Kidney (tissue), 22 donors: ENCODE measurements at places on chromosomes 2 and 18.
A peak's percentile ranks its signal among the peaks of the same experiment; 100 is the strongest.

DNA sequence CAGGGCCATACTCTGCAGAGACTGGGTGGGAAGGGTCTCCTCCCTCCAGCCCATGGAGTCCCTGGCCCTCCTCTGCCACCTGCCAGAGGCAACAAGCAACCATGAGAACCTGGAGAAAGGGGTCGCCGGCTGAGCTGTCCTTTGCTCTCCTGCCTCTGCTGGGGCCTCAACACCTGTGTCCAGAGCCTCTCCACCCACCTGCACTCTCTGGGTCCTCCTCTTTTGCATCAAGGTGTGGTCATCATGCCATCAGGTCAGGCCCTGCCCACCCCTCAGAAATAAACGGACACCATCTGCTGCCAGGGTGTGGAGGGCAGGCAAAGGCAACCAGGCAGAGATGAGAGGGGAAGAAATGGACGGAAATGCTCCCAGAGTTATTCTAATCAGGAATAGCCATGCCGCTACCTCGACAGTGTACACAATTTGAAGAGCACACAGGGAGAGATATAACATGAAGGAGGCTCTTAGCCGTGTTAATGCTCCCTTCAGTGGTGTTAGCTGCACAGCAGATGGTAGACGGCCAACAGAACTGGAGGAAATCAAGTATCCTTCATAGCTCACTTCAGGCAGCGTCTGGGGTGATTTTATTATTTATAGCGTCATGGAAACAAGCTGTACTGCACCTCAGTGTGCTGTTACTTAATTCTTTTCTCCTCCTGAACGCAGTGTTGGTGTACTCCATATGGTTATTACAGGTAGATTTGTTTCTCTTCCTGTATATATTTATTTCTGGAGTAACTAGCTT is 247.9 kb downstream of the TSN start:
- H3K4me3 ChIP-seq: no peak overlapping the region
- no peak for DNase-seq
- H3K36me3 ChIP-seq: no peaks in the 10 kb centered on the region
- peaks cover 4% of the 10 kb centered on the region for H3K4me1 ChIP-seq

GRCh38 chr2:19362755-19363473 is 4.5 kb upstream of the OSR1 start:
- peaks cover 34% of the 10 kb centered on the region for H3K27me3 ChIP-seq
- no peak overlapping the region for H3K27ac ChIP-seq
- DNase-seq: peak; percentile 94
- H3K36me3 ChIP-seq: no peaks in the 10 kb centered on the region

DNA sequence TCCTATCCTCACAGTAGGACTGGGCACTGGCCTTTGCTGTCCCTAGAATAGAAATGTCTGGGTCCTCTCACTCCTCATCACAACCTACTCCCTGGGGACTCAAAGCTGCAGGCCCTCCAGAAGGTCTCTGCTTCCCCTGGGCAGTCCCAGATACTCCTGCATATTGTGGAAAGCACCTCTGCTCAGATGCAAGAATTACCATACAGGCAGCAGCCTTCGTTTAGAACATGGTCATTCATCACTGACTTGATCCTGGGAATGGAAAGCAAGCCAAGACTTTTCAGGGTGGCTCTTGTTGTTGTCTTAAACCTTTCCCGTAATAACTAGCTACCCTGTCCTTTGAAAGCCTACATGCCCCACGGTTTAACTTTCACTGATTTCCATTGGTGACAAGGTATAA is 53.1 kb upstream of the NPAS2 start:
- DNase-seq: no peak
- H3K4me1 ChIP-seq: no peaks in the 10 kb centered on the region
- no peaks in the 10 kb centered on the region for H3K27me3 ChIP-seq
- H3K36me3 ChIP-seq: no peaks in the 10 kb centered on the region

GRCh38 chr2:192060161-192060560 is 134.6 kb downstream of the TMEFF2 start:
- no peak overlapping the region for H3K4me3 ChIP-seq
- no peaks in the 10 kb centered on the region for H3K36me3 ChIP-seq
- H3K27ac ChIP-seq: no peak overlapping the region
- H3K27me3 ChIP-seq: no peaks in the 10 kb centered on the region

- no peak overlapping the region for H3K4me3 ChIP-seq
- H3K27ac ChIP-seq: no peak overlapping the region
- no peaks in the 10 kb centered on the region for H3K27me3 ChIP-seq
- H3K36me3 ChIP-seq: no peaks in the 10 kb centered on the region
Measured at GRCh38 chr2:62320657-62321357, 124.9 kb downstream of the B3GNT2 start.

- H3K27ac ChIP-seq: peak overlapping the region; percentile 92
- H3K27me3 ChIP-seq: no peaks in the 10 kb centered on the region
- DNase-seq: peak; percentile 71
Measured at GRCh38 chr18:811182-811891, 705 bp downstream of the YES1 start.

- no peaks in the 10 kb centered on the region for H3K4me1 ChIP-seq
- no peak overlapping the region for H3K27ac ChIP-seq
- no peaks in the 10 kb centered on the region for H3K36me3 ChIP-seq
Measured at GRCh38 chr2:233853883-233854240, 473 bp downstream of the HJURP start.

GRCh38 chr2:60361498-60361897 is 192.0 kb downstream of the BCL11A start:
- H3K36me3 ChIP-seq: no peaks in the 10 kb centered on the region
- no peaks in the 10 kb centered on the region for H3K4me1 ChIP-seq
- no peak overlapping the region for H3K4me3 ChIP-seq
- H3K27ac ChIP-seq: no peak overlapping the region
- DNase-seq: no peak

DNA sequence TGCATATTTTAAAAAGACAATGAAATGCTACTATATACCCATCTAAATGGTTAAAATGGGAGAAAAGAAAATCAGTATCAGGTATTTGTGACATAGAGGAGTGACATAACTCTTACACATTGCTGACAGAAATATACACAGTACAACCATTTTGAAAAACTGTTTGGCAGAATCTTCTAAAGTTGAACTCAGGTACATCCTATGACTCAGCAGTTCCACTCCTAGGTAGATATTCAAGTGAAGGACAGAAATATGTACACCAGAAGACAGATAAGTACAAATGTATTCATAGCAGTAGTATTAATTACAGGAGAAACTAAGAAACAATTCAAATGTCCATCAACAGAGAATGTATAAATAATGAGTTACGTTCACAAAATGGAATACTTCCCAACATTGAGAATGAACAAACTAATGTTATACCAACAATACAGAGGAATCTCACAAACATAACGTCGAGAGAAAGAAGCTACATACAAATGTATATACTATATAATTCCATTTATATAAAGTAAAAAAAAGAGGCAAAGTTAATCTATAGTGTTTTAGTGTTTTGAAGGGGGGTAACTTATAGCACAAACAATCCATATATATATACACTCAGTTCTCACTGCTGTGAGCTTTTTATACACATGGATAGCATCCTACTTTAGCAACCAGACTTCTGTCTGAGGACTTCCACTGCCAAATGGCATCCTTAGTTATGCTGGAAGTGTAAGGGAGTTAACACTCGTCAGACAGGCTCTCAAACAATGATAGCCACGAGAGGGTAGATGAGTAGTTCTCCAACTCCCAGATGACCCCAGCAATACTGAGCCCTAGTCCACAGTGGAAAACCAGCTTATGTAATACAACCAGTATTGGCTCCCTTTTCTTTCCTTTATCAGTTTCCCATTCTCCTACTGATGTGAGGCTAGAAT is 172.5 kb downstream of the NBAS start:
- H3K36me3 ChIP-seq: peaks cover 2% of the 10 kb centered on the region
- H3K27me3 ChIP-seq: no peaks in the 10 kb centered on the region
- H3K4me3 ChIP-seq: no peak overlapping the region
- no peaks in the 10 kb centered on the region for H3K4me1 ChIP-seq

DNA sequence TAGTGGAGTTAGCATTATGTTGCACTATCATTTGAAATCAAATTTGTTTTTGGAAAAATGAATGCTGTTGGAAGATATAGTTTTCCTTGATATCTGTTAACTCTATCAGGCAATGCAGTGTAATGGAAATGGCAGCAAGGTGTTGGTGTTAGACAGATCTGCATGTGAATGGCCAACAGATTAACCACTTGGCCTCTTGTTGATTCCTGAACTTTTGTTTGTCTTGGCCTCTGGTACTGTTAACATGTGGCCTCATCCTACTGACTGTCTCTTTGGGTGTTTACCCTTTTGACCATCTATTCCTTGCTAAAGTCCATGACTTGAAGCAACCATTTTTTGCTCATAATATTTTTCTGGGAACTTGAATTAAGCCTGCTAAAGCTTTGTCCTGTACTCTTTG is 110.2 kb upstream of the CDH2 start:
- H3K36me3 ChIP-seq: no peaks in the 10 kb centered on the region
- H3K27me3 ChIP-seq: no peaks in the 10 kb centered on the region
- no peak overlapping the region for H3K4me3 ChIP-seq

DNA sequence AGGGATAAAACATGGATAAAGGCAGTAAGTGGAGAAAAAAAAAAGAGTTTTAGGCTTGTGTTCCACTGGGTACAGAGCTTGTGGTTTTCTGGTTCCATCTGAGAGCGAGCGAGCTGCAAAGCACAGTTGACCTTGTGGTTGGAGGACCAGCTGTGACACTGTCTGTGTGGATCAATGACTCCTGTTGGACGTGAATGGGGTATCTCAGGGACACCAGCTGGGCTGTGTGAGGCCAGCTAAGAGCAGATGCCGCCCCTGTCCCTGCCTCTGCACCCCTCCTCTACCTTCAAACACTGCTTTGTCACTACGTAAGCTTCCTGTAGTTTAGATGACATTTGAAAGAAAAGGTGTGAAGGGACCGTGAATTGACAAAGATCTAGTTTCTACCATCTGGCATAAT is 67.8 kb downstream of the QPCT start:
- no peaks in the 10 kb centered on the region for H3K36me3 ChIP-seq
- H3K27ac ChIP-seq: no peak overlapping the region
- H3K4me3 ChIP-seq: no peak overlapping the region
- DNase-seq: no peak

- H3K27ac ChIP-seq: no peak overlapping the region
- H3K4me1 ChIP-seq: no peaks in the 10 kb centered on the region
- no peak for DNase-seq
- no peak overlapping the region for H3K4me3 ChIP-seq
- H3K27me3 ChIP-seq: no peaks in the 10 kb centered on the region
Measured at GRCh38 chr2:18153741-18154140, 275.3 kb downstream of the KCNS3 start.

GRCh38 chr2:122927197-122927596 is 1097.9 kb upstream of the CNTNAP5 start:
- H3K4me1 ChIP-seq: no peaks in the 10 kb centered on the region
- H3K4me3 ChIP-seq: no peak overlapping the region
- H3K27ac ChIP-seq: no peak overlapping the region
- DNase-seq: no peak
- no peaks in the 10 kb centered on the region for H3K27me3 ChIP-seq
- H3K36me3 ChIP-seq: no peaks in the 10 kb centered on the region

GRCh38 chr2:150866431-150866830 is 379.0 kb upstream of the RND3 start:
- no peaks in the 10 kb centered on the region for H3K36me3 ChIP-seq
- H3K4me3 ChIP-seq: no peak overlapping the region
- no peak for DNase-seq
- no peaks in the 10 kb centered on the region for H3K27me3 ChIP-seq
- H3K27ac ChIP-seq: no peak overlapping the region

DNA sequence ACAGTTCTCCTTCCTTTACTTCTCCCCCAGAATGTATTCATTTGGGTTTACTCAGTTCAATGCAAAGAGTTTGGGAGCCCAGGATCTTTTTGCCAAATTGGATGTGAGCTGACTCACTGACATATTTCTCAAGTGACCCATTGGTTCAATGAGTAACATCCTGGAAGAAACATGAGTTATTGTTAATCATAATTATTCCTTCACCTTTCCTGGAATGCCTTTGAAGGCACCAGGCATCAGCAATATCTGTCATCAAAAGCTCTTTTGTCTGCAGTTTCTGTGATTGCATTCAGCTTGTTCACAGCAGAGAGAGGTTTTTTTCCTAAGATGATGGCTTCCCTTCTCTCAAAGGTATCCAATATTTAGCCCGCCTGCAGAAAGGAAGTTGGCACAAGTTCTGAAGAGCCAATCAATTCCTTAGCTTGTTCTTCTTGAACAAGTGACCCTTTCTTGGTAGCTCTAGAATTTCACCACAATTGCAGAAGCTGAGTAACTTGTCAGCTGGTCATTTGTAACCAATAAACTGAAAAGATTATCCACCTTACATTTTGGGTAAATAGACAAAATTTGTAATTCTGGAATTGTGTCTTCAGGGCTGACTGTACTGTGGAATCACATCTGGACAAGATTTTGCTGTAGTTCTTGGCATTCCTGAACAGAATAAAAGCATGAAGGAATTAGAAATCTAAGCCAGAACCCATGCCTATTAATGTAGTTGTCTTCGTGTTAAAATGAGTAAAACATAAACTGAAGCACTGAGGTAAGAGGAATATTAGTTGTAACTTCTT is 72.2 kb upstream of the TMEM17 start:
- H3K4me3 ChIP-seq: no peak overlapping the region
- no peaks in the 10 kb centered on the region for H3K27me3 ChIP-seq
- DNase-seq: no peak
- no peaks in the 10 kb centered on the region for H3K36me3 ChIP-seq
- no peaks in the 10 kb centered on the region for H3K4me1 ChIP-seq
- H3K27ac ChIP-seq: no peak overlapping the region

GRCh38 chr2:58875436-58875835 is 634.3 kb upstream of the FANCL start:
- no peaks in the 10 kb centered on the region for H3K4me1 ChIP-seq
- H3K27me3 ChIP-seq: no peaks in the 10 kb centered on the region
- H3K4me3 ChIP-seq: no peak overlapping the region
- no peaks in the 10 kb centered on the region for H3K36me3 ChIP-seq
